CD4-positive, alpha-beta T cell treated with Interleukin-15 for 1 hour (primary cell): ENCODE measurements at places on chromosomes 12 and 14.

DNA sequence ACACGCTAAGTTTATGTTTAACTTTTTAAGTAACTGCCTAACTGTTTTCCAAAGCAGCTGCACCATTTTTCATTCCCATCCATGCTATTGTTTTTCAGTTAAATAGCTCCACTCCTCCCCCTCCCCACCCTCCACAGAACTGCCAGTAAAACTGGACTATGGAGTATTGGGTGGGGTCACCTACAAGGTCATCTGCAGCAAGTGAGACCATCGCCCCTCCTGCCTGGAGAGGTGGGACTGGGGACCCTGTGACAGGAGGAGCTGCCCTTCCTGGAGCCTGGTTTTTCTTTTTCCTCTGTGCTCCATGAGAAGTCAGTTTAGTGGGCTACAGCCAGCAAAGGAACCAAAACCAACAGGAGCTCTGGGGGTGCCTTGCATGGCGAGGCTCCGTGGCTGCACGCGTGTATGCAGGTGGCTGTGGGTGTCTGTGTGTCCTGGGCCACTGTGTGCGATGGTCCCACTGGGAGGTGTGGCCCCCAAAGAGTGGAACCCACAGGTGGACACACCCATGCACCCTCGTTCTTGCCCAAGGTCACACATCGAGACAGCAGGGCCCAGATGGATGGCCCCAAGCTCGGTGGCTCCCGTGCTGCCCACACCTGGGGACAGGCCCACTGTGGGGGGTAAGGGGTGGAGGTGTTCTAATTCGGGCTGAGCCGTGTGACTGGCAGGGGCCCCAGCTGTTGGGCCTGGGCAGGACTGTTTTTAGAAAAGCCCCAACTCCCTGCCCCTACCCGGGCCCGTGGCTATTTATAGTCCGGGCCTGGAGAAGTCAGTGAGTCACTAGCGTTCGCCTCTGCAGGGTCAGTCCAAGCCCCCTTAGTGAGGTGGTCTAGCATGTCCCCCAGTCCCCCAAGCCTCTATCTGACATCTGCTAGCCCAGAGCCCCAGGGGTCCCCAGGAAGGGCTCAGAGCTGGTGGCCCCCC is 2.3 kb upstream of the ADSS1 start:
- no peak for DNase-seq

DNA sequence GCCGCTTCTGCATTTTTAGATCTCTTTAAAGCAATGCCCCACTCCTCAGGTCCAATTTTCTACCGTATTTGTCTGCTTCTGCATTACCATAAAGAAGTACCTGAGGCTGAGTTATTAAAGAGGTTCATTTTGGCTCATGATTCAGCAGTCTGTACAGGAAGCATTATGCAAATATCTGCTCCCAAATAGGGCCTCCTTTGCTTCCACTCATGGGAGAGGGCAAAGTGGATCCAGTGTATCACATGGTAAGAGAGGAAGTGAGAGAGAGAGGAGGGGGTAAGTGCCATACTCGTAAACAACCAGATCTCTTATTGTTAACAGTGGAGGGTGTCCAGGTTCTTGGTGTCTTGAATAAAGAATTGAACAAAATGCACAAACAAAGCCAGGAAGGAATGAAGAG is 316.1 kb upstream of the SEL1L start:
- no peak for DNase-seq

DNA sequence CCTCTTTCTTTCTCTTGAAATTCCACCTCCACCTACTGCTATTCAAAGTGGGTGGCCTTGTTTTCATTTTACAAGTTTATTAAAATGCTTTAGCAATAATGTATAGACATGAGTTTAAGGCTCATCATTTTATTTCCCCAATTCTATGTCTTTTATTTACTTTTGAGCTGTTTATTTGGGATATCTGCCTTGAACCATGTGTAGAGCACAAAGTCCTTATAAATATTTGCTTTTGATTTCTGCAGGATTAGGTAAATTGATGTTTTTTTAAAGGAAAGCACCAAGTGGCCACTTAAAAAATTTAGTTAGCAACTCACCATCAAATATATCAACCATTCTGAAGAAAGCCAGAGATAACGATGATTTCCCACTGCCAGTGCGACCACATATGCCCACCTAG is 39.8 kb upstream of the KCNJ8 start:
- DNase-seq = no peak

DNA sequence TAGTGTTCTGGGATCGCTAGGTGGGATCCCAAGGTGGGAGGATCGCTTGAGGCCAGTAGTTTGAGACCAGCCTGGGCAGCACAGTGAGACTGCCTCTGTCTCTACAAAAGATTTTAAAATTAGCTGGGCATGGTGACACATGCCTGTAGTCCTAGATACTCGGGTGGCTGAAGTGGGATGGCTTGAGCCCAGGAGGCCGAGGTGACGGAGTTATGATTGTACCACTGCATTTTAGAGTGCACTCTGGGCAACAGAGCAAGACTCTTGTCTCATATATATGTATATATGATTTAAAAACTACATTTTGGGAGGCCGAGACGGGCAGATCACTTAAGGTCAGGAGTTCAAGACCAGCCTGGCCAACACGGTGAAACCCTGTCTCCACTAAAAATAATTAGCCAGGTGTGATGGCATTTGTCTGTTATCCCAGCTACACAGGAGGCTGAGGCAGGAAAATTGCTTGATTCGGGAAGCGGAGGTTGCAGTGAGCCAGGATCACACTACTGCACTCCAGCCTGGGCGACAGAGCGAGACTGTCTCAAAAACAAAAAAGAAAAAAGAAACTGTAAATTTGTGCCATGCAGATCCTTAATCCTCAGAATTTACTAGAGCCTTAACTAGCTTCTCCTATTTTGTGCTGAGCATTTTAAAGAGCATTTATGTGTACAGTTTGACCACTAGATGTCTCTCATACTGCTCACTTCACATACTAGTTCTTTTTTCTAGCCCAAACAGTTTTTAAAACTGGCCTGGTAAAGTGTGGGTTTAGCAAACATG is 114.8 kb downstream of the MON2 start:
- no peak for DNase-seq

- DNase-seq = no peak
Measured at GRCh38 chr14:85858634-85859033, 328.7 kb downstream of the FLRT2 start.

DNA sequence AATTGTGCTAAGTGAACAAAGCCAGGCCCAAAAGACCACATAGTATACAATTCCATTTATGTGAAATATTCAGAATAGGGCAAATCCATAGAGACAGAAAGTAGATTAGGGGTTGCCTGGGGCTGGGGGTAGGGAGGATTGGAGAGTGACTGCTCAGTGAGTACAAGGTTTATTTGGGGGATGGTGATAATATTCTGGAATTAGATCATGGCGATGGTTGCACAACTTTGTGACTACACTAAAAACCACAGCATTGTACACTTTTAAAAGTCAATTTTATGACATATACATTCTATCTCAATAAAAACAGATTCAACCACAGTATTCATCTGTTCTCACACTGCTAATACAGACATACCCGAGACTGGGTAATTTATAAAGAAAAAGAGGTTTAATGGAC is 68.7 kb upstream of the MAP1LC3B2 start:
- no peak for DNase-seq

- DNase-seq = no peak
Measured at GRCh38 chr12:23816394-23816851, 133.0 kb downstream of the SOX5 start.

DNA sequence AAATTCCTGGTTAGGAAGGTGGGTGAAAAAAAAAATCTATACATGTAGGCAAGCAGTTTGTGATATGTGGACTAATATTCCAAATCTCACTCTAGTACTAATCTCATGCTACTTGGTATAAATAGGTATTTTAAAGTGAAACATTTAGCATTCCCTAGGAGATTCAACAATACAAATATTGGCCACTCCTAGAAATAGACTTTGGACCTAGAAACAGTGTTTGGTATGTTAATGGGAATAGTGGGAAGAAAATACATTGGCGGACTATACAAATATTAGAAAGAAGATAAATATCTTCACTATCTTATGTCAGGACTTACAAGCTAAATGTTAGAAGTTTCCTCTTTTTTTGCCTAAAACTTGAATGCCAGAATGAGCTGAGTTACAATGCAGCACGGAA is 28.2 kb downstream of the HIGD1C start:
- DNase-seq = no peak

- no peak for DNase-seq
Measured at GRCh38 chr12:4717806-4718205, 2.4 kb upstream of the GALNT8 start.

- no peak for DNase-seq
Measured at GRCh38 chr14:66514213-66514612, 6.3 kb downstream of the GPHN start.

DNA sequence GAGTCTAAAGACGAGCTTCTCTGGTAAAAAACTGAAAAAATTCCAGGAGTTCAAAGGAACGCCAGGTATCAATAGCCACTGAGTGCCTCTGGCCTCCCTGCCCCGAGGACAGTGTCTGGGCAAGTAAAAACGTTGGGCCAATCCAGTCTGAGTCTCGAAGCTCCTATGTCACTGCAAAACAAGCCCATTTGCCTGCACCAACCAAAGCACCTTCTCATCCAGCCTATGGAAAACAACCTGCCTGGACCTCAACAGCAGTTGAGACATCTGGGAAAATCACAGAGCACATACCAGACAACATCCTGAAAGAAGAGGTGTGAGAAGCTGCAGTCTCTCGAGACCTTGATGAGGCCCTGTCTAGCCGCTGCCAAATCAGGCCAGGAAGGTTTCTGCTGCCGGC is 56.6 kb downstream of the RNF34 start:
- DNase-seq = no peak

DNA sequence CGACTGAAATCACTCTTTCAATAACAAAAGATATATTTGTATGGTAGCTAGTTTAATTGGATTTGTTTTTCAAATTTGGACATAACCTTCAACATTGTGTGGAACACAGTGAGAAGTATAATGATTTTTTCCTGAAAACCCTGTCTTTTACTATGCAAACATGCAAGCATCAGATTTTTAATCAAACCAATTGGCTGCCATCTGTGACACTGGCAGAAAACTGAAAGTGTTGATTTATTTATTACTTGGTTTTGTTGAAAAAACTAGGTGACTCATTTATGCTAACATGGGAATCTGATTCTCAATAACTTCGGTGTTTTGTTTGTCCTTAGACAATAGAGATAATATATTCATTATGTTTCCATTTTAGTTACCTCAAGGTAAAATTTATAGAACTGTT is 82.0 kb downstream of the NTS start:
- DNase-seq = no peak

GRCh38 chr14:21852061-21852664 is 178.5 kb upstream of the OR4E1 start:
- DNase-seq = peak; percentile 66

DNA sequence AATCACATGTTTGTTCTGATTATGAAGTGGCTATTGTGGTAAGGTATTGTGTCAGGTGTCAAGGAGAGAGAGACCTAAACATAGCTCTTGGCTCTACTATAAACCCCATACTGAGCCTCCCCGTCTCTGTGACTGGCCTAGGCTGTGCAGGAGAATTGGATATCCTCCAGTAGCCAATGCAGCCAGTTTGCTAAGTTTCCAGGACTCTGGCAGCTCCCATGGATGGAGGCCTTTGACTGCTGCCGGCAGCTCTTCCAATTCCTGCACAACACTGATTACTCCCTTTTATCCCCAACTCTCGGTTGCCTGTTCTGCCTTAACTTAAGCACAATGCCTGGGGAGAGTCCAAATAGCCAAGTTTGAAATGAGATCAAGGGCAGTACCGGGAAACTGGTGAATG is 59.3 kb downstream of the ABCC9 start:
- DNase-seq = no peak

DNA sequence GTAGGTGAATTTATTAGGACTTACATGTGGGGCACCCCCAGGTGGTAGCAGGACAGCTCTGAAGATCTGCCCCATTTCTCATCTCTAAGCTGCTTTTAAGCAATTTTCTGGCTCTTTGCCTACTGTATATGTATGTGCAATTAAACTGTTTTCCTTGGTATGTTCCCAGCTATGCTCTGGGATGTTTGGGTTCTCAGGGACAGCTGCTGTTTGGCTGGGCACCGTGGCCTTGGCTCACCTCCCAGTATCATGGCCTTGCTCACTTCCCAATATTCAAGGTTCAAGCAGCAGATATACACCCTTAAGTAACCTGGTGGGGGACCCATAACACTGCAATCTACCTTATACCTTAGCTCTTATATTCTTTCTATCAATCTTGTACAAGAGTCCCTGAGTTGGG is 53.7 kb upstream of the KITLG start:
- no peak for DNase-seq

DNA sequence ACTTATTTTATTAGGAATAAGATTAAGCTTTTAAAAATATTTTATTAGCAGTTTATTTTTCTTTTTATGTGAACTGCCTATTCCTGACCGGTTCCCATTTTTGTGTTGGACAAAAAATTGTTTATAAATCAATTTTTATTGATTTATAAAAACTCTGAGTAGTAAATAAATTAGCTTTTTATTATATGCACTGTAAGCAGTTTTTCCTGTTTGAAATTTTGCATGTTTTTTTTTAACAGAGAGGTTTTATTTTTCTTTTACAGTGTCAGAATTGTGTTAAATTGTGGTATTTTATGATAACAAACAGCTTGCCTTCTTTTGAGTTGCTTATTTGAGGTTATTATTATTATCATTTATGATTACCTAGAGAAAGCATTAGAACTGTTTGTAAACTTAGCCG is 68.1 kb downstream of the FOXA1 start:
- no peak for DNase-seq

- DNase-seq = peak; percentile 56
Measured at GRCh38 chr12:122886851-122887818, 8.8 kb downstream of the VPS37B start.

- DNase-seq = no peak
Measured at GRCh38 chr12:11785712-11786111, 136.2 kb downstream of the ETV6 start.

- no peak for DNase-seq
Measured at GRCh38 chr14:77579780-77580179, 36.7 kb downstream of the SPTLC2 start.

DNA sequence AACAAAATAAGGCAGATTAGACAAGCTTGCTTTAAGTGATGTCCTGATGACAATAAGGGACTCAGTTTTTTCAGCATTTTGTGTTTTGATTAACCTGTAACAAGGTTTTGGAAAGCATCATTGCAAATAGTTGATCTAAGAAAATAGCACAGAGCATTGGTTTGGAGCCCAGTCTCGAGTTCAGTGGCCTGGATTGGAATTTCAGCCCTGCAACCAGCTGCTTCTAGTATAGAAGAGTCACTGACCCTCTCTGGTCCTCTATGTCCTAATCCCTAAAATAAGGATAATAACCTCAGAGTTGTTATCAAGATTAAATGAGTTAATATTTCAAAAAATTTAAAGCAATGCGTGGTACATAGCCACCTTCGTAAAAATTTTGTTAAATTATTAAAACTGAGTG is 25.5 kb downstream of the PDZRN4 start:
- DNase-seq = no peak

- DNase-seq = peak; percentile 33
Measured at GRCh38 chr14:89626233-89626806, 209.3 kb upstream of the FOXN3 start.

DNA sequence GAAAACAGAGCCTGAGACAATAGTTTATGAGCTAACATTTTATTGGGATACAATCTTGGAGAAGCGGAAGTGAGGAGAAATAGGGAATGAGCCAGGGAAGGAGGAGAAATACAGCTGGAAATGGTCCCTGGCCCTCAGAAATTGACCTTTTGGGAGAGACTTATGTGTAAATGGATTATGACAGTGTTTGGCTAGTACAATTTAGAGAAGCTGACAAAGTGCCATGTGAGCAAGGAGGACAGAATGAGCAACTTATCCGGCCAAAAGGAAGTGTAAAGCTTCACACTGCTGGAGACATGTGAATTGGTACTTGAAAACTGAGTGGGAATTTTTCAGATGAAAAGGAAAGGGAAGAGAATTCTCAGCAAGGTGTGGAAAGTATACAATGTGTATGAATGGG is 2.9 kb downstream of the GLIPR1 start:
- no peak for DNase-seq
